ENCODE measurements at places on chromosomes 12 and 14.
A peak's percentile ranks its signal among the peaks of the same experiment; 100 is the strongest.

DNA sequence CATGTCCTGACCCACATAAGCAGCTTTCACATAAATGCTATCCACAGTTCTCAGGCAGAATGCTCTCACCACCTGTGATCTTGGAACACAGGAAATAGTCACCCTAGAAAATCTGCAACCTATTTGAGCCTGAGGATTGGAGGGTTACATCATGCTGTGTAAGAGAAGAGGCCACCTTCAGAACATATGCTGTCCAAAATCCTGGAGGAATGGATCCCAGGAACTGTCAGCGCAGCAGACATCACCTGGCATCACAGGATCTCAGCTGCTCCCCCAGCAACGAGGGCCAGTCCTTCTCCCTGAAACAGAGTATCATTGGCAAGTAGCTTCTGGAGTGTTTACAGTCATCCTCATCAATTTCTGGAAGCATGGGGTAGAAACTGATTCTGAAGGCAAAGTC is 63.2 kb upstream of the LTA4H start:
- no peak for DNase-seq

- DNase-seq, result no peak
These were observed 27.1 kb downstream of the DIO3 start for GRCh38 chr14:101588286-101588975.

- no peak for DNase-seq
These were observed 44.2 kb upstream of the FOS start for GRCh38 chr14:75234173-75235115.

GRCh38 chr14:92514844-92515514 is 1.4 kb downstream of the RIN3 start:
- no peak for DNase-seq

GRCh38 chr12:120061575-120062214 is 54.9 kb downstream of the RAB35 start:
- DNase-seq, result no peak

- DNase-seq, result no peak
These were observed 52.7 kb downstream of the KCNA5 start for GRCh38 chr12:5096241-5096924.

GRCh38 chr14:98799891-98800290 is 472.1 kb downstream of the BCL11B start:
- DNase-seq, result no peak

DNA sequence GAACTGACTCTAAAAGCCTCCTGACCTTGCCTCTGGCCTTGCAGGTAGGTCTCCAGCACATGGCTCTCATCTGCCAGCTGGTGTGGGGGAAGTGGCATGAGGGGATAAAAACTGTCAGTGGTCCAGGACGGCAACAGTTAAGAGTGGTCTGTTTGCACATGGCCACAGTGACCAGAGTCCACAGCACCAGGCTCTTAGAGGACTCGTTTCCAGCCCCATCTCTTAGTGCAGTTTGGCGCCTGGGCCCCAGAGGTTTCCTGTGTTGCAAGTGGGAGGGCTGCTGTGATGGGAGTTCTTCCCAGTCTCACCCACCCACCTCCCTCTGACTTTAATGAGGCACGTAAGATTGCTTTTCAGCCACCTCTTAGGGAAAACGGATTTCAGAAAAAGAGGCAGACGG is 37.0 kb downstream of the APPL2 start:
- DNase-seq, result no peak

- peak; percentile 88 for DNase-seq
These were observed 322.5 kb downstream of the SYT1 start for GRCh38 chr12:79187032-79187431.

GRCh38 chr12:18752947-18753346 is 15.0 kb downstream of the CAPZA3 start:
- DNase-seq, result no peak

- DNase-seq, result no peak
These were observed 715 bp upstream of the RAP1B start for GRCh38 chr12:68609998-68610369.

GRCh38 chr12:49680075-49680474 is 27.1 kb downstream of the FMNL3 start:
- no peak for DNase-seq

DNA sequence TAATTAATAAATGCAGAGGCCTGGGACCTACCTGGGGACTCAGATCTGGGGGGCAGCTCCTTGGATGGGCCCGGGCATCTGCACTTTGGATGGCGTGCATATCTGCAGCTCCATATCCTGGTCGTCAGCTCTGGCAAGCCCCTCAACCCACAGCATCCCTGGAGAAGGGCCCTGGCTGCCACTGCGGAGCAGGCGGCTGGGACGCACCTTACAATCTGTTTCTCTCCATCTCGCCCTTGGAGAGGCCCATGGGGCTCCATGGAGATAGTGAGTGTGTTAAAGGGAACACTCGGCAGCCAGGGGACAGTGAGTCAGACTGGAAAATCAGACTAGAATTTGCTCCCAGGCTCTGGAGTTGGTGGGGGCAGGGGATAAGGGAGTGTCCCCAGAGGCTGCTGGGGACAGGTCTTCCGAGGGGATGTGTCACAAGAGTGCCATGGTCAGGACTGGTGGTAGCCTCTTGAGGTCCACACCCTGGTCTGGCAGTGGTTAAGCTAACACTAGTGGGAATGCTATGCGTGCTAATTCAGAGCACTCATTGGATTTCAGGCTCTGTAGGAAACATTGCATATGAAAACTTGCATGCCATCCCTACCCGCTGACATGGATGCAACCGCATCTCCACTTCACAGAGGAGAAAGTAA is 21.5 kb downstream of the RFLNA start:
- DNase-seq, result no peak

- no peak for DNase-seq
These were observed 3.2 kb downstream of the SNAPC1 start for GRCh38 chr14:61765225-61765943.

- DNase-seq, result no peak
These were observed 940 bp downstream of the MOAP1 start for GRCh38 chr14:93183596-93184317.

GRCh38 chr14:53149668-53150316 is 3.3 kb downstream of the DDHD1 start:
- DNase-seq, result no peak

DNA sequence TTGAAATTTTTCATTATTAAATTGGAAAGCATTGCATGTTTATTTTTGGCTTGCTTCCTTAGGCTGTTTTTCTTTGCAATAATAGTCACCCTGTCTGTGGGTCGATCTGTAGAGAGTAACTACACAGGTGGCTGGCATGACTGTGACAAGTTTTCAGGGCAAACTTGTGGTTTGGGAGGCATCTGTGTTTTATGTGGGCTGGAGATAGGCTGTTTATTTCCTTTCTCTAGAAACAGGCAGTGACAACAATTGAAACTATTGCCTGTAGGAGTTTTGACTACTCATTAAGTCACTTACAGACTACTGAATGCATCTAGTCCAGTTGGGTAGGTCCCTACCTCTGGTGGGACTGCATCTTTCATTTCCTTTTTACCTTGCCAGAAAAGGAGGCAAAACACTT is 155.6 kb downstream of the DYRK2 start:
- DNase-seq, result no peak

- DNase-seq, result no peak
These were observed 4.2 kb downstream of the TMEM253 start for GRCh38 chr14:21105095-21105494.

DNA sequence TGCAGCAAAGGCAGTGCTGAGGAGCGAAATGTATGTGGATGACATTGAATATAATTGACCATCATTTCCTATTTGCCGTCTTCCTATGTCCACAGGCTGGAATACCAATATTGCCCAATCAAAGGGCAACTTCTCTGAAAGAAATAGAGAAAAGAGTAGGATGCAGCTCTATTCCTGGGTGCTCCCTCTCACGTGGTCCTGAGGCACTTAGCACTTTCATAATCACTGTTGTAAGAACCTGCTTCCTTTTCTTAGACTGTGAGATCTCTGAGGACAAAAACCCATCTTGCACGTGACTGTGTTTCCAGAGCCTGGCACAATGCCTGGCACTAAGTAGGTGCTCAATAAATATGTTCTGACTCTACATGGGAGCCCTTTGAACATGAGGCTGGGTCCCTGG is 122.7 kb upstream of the CPM start:
- no peak for DNase-seq

GRCh38 chr12:113855998-113856397 is 110.1 kb downstream of the RBM19 start:
- DNase-seq, result no peak

GRCh38 chr14:95796788-95797187 is 79.8 kb upstream of the TUNAR start:
- DNase-seq, result no peak

DNA sequence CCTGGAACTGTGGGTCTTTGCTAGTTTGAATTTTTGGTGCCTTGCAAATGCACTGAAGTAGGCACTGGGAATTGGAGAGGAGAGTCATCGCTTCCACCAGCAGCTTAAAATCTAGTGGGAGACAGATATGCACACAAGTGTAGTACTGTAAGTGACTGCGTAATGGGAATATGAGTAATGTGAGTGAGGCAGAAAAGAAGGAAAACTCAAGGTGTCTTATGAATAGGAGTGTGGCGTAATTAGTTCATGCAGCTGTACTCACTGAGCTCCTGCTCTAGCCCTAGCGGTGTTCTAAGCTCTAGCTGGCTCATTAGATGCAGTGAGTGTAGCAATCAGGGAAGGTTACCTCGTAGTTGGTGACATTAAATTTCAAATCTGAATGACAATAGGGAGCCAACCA is 2.8 kb downstream of the TCP11L2 start:
- DNase-seq, result no peak

DNA sequence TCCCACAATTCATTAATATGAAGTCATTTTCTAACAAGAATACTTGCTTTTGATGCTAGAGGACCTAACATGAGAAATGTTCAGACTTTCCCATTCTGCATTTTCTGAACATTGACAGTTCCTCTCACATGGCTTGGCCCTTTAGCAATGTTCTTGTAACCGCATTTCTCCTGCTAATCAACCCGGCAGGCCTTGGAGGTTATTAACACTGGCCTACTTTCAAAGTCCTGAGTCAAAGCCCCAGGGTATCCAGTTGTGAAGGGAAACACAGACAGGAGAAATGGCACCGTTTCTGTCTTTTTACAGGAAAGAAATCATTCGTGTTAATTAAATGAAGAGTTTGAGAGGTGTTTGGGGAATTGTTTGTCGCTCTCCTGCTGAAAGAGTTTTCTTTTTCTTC is 446.5 kb upstream of the MIS18BP1 start:
- DNase-seq, result no peak

DNA sequence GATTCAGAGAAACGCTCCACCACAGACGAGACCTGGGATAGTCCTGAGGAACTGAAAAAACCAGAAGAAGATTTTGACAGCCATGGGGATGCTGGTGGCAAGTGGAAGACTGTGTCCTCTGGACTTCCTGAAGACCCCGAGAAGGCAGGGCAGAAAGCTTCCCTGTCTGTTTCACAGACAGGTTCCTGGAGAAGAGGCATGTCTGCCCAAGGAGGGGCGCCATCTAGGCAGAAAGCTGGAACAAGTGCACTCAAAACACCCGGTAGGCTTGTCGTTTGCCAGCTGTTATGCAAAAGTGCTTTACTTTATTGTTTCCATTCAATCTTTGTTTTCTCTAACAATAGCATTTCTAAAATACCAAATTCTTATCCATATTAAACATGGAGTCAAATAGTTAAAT is 287.3 kb downstream of the NAV3 start:
- no peak for DNase-seq

DNA sequence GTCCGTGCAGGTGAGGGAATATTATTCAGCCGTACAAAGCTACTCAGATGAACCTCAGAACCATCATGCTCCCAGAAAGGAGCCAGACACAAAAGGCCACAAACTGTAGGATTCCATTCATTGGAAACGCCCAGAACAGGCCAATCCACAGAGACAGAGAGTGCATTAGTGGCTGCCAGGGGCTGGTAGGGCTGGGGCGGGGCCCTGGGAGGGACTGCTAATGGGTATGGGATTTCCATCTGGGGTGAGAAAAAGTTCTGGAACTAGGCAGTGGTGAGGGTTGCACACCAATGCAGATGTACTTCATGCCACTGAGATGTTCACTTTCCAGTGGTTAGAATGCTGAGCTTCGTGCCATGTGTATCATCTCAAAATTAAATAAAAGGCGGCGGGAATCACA is 101.1 kb downstream of the RFLNA start:
- no peak for DNase-seq

GRCh38 chr12:29032446-29032845 is 116.6 kb upstream of the FAR2 start:
- DNase-seq, result no peak

DNA sequence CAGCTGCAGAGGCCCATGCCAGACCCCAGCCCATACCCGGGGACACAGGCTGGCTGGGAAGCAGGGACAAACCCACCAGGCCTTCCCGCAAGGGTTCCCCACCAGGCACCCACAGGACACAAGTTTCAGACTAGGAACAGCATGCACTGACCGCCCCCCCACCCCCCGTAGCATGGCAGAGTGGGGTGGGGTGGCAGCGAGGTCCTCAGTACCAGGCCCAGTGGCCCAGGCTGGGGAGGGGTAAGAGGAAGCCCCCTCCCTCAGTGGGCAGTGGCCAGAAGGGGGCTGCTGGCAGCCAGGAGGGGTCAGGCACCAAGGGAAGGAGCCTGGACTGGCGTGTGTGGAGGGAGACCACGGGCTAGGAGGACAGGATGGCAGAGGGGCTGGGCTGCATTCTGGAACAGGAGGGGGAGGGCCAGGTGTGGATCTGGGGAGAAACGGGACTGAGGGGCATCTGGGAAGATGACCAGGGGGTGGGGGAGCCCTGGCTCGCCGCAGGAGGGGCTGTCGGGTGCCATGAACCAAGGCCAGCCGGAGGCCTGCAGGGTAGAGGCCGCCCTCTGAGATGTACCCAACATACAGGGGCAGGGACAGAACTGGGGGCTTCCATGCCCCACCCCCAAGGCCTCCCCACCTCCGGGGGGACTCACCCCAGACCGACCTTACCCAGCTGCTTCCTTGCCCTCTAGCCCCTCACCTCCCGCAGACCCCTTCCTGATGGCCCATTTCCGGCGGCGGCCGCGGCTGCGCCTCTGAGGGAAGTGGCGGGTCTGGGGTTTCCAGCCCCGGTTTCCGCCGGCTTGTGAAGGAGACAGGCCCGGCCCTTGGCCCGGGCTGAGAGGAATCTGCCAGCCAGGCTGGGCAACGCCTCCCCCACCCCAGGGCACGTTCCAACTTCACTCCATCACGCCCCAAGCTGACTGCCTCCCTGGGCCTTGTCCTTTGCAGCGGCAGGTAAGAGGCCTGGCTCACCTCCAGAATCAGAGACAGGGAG is 5.6 kb upstream of the JAG2 start:
- DNase-seq, result no peak

- DNase-seq, result no peak
These were observed 189.5 kb upstream of the FRMD6 start for GRCh38 chr14:51462182-51462581.

All from NCI-H1105 (cell line).